ENCODE measurements at places on chromosomes 5 and 9.
A peak's percentile ranks its signal among the peaks of the same experiment; 100 is the strongest.

GRCh38 chr5:43007246-43007910 lies 32.7 kb downstream of the ANXA2R start:
- DNase-seq = peak; percentile 64

GRCh38 chr9:73148447-73148937 lies 3.2 kb upstream of the ANXA1 start:
- DNase-seq = no peak

- DNase-seq = no peak
These were observed 40.2 kb downstream of the MRPL36 start for GRCh38 chr5:1759378-1759970.

GRCh38 chr9:90801241-90801972 lies at the start of gene SYK:
TSS of gene SYK (plus strand) at chr9:90801819. CDS start at chr9:90843899, 42,080 bp downstream.
- DNase-seq = no peak

DNA sequence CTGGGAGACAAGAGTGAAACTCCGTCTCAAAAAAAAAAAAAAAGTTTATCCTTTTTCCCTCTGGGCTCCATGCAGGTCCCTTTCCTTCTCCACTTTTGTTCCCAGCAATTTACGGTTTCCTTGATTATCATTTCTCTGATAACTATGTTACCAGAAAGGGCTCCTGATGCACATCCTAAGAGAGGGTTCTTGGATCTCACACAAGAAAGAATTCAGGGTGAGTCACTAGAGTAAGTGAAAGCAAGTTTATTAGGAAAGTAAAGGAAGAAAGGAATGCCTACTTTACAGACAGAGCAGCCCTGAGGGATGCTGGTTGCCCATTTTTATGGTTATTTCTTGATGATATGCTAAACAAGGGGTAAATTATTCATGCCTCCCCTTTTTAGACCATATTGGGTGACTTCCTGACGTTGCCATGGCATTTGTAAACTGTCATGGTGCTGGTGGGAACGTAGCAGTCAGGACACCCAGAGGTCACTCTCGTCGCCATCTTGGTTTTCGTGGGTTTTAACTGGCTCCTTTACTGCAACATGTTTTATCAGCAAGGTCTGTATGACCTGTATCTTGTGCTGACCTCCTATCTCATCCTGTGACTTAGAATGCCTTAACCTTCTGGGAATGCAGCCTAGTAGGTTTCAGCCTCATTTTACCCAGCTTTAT lies 13.5 kb upstream of the MELK start:
- DNase-seq = no peak

GRCh38 chr5:59760785-59761348 lies 132.7 kb downstream of the PDE4D start:
- DNase-seq = no peak

DNA sequence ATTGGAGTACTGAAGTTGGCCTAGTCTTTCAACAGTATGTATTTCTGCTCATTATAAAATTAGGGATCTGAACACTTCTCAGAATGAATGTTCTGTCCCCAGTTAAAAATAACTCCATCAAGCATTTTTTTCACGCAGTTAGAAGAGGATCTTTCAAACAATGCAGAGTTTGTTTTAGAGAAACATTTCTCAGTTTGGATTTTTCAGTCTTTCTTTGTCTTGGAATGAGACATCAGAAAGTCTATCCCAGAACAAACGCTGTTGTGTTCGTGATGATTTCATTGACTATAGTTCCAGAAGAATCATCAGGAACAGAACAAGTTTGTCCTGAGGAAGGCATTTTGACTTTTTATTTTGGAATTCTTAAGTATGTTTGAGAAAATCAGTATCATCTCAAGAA lies 218.7 kb downstream of the ARRDC3 start:
- no peak for DNase-seq

DNA sequence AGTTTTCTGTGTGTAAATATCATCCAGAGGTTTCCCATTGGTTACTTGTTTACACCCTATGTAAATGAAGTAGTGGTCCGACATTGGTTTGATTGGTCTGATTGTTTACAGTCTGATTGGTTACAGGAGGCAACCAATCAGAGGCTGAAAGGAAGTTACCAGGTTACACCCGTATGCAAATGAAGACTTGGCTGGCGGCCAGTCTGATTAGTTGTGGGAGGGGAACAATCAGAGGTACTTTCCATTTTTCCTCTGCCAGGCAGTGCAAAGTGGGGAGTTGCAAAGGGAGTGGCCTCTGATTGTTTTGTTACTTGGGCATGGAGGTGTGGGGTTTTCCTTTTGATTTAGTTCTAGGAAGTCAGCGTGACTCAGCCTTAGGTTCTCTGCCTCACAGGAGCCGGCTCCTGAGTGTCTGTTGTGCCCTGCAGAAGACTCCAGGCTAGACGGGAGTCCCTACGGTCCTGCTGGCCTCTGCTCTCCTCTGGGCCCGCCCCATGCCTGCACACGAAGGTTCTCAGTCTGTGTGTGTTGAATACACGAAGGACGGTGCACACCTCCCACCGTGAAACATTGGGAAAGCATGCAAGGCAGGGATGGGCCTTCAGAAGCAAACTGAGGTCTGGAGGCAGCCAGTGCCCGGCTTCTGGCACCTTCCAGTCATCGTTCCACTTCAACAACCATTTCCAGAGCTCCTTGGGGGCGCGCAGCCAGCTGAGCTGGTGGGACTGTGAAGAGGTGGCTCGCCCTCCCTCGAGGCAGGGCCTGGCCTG lies 42.9 kb downstream of the OLFM1 start:
- no peak for DNase-seq

DNA sequence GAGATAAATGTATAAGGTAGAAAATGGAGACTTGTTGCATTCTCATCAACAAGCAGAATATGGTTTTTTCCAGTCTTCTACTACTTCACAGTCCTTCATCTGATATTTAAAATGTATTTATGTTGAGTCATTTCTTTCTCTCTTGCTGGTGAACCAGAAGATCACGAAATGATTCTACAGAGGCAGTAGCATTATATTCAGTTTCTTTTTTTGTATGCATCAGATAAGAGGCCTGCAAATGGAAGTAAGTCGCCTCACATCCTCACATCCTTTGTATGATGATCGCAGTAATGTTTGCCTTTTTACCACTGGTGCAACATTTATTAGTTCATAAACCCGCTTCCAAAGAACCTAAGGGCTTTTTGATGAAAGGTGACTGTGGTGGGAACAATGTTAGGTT lies 22.1 kb upstream of the IL13 start:
- no peak for DNase-seq

DNA sequence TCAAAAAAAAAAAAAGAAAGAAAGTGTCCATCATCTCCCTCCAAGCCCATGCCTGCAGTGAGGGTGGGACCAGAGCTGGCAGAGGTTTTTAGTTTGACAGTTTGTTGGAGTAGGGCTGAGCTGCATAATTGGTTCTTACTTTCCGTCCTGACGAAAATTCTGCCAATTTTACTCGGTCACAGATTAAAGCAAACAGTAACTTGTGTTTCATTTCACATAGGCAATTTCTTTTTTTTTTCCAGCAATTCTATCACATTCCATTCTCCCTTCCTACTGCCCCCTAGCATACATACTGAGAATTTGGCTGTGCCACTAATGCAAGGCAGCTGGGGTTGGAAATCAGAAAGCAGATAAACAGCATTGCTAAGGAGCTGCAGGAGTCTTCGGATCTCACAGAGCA lies 132.4 kb downstream of the FRMD3 start:
- no peak for DNase-seq

- DNase-seq = no peak
These were observed 48.2 kb downstream of the COL27A1 start for GRCh38 chr9:114203410-114204140.

- DNase-seq = no peak
These were observed 147.5 kb upstream of the FBXL17 start for GRCh38 chr5:108529381-108529780.

GRCh38 chr5:41345295-41345694 lies 132.0 kb upstream of the C6 start:
- DNase-seq = no peak
